Esophagus squamous epithelium (tissue), 5 donors: ENCODE measurements at places on chromosomes 13 and 19. TPM values are rescaled to one million over a fixed set of nuclear protein-coding genes. Genes with fewer than 3 reads are reported as not detected.

PROSER1 gene
- total RNA-seq = 8.8 TPM

ZNF486 gene
- 8.8 TPM for total RNA-seq

PLPP2 gene
- 82.5 TPM for total RNA-seq

TFDP1 gene
- 60.9 TPM for total RNA-seq

ERICH6B gene
- total RNA-seq = not detected

TMEM150B gene
- not detected for total RNA-seq

TBXA2R gene
- 1.3 TPM for total RNA-seq

C13orf42 gene
- not detected for total RNA-seq

ADGRL1 gene
- 12.6 TPM for total RNA-seq

- no peak for DNase-seq
These were observed 389.5 kb downstream of the PCDH9 start for GRCh38 chr13:66840621-66841020.

DNA sequence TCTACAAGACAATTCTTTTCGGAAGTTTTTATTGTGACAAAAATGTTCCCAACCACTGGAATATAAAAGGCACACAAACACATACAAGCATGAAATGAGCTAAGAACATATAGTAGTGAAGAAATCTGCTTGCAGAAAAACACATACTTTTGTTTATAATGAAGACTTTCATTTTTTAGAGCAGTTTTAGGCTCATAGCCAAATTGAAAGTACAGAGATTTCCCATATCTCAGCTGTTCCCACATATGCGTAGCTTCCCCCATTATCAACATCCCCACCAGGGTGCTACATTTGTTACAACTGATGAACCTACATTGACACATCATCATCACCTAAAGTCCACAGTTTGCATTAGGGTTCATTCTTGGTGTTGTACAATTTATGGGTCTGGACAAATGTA, 249.4 kb downstream of the KCTD12 start:
- DNase-seq = no peak

GRCh38 chr13:34076943-34077703, 259.2 kb downstream of the RFC3 start:
- DNase-seq = no peak

GRCh38 chr13:58682616-58683015, 1051.1 kb downstream of the PCDH17 start:
- DNase-seq = no peak

DNA sequence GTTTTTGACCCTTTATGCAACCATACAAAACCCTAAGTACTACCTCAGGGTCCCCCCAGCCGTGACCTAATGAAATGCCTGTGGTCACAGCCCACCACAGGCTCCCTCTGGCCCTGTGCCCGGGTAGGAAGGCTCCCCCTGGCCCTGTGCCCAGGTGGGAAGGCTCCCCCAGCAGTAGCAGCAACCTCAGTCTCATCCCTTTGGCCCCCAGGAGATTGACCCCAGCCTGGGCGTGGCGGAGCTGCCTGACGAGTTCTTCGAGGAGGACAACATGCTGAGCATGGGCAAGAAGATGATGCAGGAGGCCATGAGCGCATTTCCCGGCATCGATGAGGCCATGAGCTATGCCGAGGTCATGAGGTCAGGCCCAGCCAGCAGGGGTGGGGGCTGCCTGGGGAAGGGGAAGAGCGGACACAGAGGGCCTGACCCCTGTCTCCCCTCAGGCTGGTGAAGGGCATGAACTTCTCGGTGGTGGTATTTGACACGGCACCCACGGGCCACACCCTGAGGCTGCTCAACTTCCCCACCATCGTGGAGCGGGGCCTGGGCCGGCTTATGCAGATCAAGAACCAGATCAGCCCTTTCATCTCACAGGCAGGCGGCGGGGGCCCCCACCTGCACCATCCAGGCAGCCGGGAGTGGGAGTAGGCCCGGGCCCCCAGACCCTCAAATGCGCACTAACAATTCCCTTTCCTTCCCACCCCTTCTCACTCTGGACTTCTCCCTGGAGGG, 6.3 kb upstream of the BEST2 start:
- DNase-seq = no peak

GRCh38 chr19:3604987-3605343, 1.7 kb downstream of the TBXA2R start:
- DNase-seq = no peak

- DNase-seq = no peak
These were observed 11.5 kb downstream of the TM6SF2 start for GRCh38 chr19:19261350-19262189.

- DNase-seq = no peak
These were observed 19.8 kb upstream of the POU2F2 start for GRCh38 chr19:42151782-42152684.

- DNase-seq = no peak
These were observed 654 bp downstream of the ZIC5 start for GRCh38 chr13:99970651-99971575.
